ENCODE measurements at places on chromosomes 16 and 17.

DNA sequence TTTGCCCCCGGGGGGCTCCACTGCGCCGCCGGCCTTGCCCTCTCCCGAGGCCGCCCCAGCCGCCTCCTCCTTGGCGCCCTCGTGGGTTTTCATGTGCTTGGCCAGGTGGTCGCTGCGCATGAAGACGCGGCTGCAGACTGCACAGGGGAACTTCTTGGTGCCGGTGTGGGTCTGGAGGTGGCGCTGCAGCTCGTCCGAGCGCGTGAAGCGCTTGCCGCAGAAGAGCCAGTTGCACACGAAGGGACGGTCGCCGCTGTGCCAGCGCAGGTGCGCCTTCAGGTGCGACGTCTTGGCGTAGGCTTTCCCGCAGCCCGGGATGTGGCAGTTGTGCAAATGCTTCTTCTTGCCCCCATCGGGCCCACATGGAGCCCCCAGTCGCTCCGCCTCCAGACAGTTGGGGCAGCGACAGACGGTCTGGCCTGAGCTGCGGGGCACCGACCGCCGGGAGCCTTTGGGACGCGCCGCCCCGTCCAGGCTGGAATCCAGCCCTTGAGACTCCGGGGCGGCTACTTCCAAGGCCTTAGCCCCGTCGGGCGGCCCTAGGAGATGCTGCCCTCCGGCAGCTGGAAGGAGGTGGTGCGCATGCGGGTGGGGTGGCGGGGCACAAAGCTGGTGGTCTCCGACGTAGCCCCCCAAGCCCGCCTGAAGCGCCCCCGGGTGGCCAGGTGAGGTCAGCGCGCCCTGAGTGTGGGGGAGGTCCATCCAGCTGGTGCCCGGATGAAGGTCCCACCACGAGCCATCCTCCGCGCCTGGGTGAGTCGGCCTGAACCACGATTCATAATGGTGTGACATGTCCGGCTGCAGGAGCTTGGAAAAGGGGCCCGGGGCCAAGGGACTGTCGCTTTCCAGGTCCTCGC, 3.4 kb downstream of the SP6 start:
- no peak for DNase-seq

DNA sequence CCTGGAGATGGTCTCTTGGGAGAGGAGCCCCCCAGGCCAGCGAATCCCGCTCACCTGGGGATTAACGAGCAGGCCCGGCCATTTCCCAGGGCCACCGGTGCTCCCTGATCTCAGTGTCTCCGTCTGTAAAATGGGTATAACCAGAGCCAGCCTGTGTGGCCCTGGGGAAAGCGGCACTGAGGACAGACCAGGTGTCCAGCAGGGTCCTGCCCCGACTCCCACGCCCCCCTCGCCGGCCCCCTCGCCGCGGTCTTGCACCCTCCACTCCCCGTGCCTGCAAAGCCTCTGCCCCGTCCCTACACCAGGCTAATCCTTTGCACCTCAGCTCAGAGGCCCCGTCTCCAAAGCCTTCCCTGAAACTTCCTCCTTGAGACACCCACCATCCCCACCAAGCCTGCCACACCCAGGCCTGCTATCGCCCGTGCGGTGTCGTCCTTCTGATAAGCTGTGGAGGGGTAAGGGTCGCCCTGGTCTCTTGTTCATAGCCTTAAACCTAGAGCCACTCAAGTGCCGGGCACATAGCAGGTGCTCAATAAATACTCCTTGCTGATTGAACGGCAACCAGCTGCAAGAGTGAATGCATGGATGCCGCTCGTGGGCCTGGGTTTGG, 259.1 kb downstream of the C16orf95 start:
- no peak for DNase-seq

- no peak for DNase-seq
Observed at GRCh38 chr17:79280010-79280409, 205.4 kb downstream of the ENGASE start.

GRCh38 chr16:75217389-75217851, 1.4 kb upstream of the CTRB1 start:
- no peak for DNase-seq

- no peak for DNase-seq
Observed at GRCh38 chr17:83194186-83194561, 114.8 kb downstream of the METRNL start.

GRCh38 chr16:89661215-89661614, 3.6 kb downstream of the SPATA33 start:
- no peak for DNase-seq

- DNase-seq = no peak
Observed at GRCh38 chr17:7803981-7804380, 30.0 kb upstream of the KDM6B start.

GRCh38 chr17:82534401-82534812, 14.9 kb downstream of the FOXK2 start:
- DNase-seq = no peak

DNA sequence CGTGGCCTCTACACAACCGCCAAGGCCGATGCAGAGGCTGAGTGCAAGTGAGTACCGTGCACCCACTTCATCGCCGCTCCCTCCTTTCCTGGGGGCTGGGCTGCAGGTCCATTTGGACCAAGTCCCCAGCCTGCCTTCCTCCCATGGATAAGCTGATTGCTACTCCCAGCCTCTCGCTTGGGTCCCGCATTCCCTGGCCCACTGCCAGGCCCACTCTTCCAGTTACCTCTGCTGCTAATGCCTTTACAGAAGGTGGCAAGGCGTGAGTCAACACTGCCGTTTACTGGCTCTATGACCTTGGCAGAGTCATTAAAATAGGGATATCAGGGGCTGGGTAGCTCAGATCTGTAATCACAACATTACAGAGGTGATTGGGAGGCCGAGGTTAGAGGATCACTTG, 11.2 kb downstream of the SULT1A2 start:
- DNase-seq = no peak

DNA sequence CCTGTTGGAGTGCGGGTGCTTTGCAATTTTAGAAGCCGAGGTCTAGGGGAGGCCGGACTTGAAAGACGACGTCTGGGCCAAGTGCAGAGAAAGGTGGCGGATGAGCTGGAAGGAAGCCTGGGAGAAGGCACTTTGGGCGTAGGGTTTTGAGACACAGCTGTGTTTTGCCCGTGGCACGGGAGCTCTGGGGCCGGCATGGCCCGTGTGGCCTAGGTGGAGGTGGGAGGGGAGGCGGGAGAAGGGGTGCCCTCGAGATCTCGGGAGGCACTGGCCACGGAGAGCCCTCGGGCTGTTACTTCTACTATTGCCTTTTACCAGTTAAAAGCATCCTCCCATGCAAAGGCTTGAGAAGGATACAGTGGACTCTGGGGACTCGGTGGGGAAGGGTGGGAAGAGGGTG, 161.9 kb downstream of the FOXL1 start:
- DNase-seq = no peak

DNA sequence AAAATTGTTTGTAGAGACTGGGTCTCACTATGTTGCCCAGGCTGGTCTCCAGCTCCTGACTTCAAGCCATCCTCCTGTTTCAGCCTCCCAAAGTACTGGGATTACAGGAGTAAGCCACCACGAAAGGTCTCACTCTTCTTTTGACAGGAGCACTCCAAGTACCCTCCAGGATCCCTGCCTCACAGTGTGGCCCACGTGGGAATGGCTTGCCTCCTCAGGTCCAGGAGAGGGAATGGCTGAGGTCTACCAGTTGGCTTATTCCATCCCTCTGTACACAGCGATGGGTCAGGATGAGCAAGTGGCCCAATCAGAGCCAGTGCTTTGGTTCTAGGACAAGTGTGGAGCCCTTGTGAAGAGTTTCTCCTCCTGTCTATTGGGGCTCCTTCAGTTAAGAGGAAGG, 73.7 kb upstream of the ZNF423 start:
- DNase-seq = no peak

DNA sequence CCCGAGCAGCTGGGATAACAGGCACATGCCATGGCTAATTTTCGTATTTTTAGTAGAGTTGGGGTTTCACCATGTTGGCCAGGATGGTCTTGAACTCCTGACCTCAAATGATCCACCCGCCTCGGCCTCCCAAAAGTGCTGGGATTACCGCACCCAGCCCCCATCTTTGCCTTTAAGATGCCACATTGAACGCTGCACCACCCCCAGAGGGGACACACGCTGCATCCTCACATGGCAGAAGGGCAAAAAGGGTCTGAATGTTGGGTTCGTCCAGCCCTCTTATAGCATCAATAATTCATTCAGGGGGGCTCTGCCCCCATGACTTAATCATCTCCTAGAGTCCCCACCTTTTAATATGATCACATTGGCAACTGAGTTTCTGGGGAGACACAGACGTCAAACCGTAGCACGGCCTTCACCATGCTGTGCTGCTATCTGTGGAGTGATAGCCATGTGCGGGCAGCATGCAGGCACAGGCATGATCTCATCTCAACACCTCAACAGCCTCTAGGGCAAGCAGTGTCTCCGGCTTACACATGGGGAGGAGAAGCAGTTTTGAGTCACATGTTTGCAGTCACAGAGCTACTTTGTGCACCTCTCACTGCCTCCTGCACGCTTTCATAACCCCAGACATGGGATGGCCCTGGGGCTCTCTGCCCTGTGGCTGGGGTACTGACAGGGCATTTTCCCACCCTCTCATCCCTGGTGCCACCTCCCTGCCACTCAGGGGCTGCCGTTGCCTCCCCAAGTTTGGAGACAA, 30.0 kb downstream of the IL21R start:
- DNase-seq = no peak

DNA sequence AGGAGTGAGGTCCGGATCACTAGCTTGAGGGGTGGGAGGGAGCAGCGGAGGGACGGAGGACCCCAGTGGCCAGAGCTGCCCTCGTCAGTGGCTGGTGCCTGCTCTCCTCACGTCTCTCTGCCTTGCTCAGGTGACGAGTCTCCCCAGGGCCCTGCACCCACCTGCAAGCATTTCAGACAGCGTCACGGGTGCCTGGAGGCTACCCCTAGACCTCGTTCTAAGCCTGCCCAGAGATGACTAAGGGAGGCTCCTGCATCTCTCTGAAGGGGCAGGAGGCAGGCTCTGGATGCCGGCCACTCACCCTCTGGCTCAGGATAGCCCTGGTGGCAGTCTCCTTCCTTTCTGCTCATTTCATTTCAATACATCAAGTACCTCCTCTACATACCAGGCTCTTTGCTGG, 68.8 kb downstream of the MRC2 start:
- DNase-seq = no peak

DNA sequence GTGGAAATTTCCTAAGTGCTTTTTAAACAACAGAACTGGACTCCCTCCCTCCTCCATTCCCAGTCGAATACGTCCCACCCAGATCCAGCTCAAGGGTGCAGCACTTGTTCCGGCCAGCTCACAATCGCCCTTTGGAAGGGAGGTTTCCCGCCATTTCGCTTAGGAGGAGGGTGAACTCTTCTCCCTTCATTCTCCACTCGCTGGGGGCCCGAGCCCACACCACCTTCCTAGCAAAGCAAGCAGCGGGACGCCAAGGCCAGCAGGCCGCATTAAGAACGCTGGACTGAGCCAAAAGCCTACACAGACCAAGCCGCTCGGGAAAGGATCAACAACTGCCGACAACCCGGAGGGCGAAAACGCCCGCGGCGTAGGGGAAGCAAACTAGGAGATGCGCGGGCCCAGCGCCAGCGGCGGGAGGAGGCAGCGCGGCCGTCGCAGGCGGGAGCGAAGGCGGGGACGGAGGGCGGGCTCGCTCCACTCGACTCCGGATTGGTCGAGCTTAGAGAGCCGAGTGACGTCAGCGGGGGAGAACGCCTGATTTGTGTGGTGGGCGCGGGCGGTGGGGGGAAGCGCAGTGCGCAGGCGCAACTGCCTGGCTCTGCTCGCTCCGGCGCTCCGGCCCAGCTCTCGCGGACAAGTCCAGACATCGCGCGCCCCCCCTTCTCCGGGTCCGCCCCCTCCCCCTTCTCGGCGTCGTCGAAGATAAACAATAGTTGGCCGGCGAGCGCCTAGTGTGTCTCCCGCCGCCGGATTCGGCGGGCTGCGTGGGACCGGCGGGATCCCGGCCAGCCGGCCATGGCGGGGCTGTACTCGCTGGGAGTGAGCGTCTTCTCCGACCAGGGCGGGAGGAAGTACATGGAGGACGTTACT, at the start of gene PPM1D:
Gene PPM1D (plus strand): TSS at position 574 of the 870 bp plus-strand sequence. CDS start 222 bp downstream, at position 796.
- DNase-seq = peak; percentile 81

DNA sequence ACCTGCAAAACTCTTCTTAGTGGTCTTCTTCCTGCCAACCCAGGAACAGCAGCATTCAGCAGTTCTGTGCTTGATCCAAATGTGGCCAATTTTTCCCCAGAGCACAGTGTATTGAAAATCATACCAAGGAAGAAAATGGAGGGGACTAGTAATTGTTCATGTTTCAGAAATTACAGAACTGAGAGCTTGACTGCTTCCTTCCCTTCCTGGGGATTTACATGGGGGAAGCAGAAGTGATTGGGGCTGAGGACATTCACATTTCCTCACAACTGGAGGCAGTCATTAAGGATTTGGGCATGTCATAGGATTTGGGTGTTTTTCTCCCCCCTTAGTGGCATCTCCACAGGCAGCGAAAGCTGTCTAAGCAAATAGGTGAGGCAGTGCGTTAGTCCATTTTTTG, 19.7 kb downstream of the CIITA start:
- no peak for DNase-seq

DNA sequence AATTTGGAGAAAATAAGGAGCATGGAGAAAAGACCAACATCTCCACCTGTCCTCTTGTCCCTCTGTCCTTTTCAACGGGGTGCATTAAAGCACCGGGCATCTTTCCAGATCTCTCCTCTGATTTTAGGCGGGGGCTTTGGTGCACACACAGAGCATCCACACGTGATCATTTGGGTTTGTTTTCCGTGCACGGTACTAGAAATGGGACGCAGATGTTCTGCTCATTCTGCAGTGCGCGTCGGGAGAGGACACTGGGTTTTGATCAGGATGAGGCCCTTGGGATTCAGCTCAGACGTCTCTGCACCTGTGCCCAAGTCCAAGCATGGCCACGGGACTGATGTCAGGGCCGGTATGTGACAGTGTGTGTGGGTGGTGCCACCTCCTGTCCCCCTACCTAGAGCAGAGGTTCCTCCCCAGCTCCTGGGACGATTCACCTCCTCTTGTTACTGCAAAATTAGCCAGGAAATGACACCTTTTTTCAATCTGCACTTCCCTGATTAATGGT, 31.9 kb downstream of the PDIA2 start:
- no peak for DNase-seq

GRCh38 chr17:13311306-13311705, 290.4 kb downstream of the HS3ST3A1 start:
- DNase-seq = no peak

- no peak for DNase-seq
Observed at GRCh38 chr17:27995554-27995953, 46.9 kb upstream of the NLK start.

- no peak for DNase-seq
Observed at GRCh38 chr16:66921729-66922450, 3.2 kb upstream of the CDH16 start.

DNA sequence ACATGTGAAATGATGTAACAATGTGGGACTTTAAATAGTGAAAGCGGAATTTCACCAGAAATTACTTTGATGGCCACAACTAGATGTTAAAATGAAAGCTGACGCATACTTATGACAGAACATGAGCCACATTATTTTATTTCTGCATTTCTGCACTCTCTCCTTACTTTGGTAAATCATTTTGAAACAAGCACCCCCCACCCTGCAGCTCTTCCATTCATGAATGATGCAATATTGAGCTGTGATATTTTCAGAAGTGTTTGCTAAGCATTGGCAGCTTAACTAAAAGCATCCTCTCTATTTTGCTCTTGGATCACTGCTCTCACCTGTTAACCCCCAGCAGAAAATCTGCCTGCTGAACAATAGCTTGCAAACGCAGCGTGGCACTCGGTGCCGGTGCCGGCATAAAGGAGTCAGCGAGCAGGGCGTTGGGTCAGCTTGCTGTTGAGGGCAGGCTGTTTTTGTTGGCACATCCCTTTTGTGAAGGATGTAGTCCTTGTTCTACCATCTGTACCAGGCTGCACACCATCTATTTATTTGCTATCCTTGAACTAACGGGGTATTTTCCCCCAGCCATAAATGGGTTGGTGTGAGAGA, 30.8 kb upstream of the CBLN1 start:
- DNase-seq = no peak
